NB4 (cell line): ENCODE measurements at places on chromosomes 2 and 18.
A peak's percentile ranks its signal among the peaks of the same experiment; 100 is the strongest.

- DNase-seq = no peak
Measured at GRCh38 chr2:101754618-101755017, 57.1 kb downstream of the MAP4K4 start.

DNA sequence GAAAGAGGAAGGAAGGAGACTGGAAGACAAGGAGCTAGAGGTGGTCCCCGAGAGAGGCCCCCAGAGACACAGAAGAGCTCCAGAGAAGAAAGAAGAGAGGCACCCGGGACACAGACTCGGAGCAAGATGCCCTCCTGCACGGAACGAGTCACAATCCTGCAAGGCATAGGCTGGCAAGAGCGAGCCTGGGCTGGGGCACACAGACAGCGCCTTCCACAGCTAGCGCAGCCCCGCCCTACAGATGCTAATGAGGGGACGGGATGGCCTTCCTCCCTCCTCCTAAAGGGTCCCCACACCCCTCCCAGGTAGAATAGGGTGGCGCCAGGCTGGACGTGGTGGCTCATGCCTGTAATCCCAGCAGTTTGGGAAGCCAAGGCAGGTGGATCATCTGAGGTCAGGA lies 19.8 kb upstream of the GPR17 start:
- DNase-seq = no peak

DNA sequence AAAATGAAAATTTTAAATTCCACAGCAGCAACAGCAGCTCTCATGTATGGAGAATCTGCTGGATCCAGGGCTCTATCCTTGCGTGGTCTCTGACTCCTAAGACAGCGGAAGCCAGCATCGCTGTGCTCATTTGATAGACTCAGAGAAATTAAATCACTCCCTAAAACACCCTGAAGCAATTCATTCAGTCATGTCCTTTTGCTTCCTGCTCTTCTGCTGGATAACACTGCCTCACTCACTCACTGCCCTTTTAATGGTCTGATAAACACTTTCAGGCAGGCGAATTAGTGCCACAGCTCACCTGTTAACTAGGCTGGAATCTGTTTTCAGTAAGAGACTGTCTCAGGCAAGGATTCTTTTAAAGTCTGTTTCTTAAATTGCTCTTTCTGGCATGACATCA lies 10.0 kb downstream of the WIPF1 start:
- no peak for DNase-seq

DNA sequence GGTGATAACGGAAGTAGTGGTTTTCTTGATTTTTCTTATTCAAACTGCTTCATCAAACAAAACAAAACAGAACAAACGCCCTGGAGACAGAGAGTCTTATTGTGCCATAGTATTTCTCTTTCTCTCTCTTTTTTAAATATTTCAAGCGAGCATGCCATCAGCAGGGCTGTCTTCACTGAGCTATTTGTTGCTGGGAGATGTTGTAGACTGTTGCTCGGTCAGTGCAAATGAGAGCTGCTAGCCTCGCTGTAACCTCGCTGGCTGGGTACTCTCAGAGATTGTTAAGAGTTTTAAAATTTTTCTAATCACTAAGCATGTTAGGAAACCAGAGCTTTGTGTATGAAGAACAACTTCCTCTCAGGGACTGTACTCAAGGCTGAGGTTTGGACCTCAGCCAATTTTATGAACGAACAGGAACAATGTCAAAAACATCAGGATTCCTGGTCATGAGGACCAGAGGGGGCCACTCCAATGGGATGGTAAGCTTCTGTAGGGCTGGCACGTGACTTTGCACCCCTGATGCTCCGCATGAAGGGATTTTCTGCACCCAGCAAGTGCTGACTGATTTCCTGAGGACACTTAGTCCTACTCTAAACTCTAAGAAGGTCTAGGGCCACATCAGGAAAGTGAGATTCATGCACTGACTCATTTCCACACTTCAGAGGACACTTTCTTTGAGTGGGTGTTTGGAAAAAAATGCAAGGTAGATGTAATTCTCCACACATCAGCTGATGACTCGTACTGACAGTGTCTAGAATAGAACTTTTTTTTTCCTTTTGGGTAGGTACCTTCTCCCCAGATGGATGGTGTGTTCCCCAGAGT lies 59.8 kb upstream of the IL1R1 start:
- peak; percentile 87 for DNase-seq
